ENCODE measurements at places on chromosomes 16 and 17. TPM values are rescaled to one million over a fixed set of nuclear protein-coding genes. Genes with fewer than 3 reads are reported as not detected.

TMEM235 gene
- total RNA-seq: not detected

GRCh38 chr17:50798424-50799288 is 31.3 kb upstream of the ANKRD40CL start:
- no peak for DNase-seq
- H3K27ac ChIP-seq: no peak overlapping the region
- no peaks in the 10 kb centered on the region for H3K36me3 ChIP-seq

FOXF1 gene
- 26.0 TPM for total RNA-seq

GRCh38 chr16:73326770-73327470 is 279.0 kb upstream of the ZFHX3 start:
- no peaks in the 10 kb centered on the region for H3K27me3 ChIP-seq
- no peaks in the 10 kb centered on the region for H3K36me3 ChIP-seq
- no peaks in the 10 kb centered on the region for H3K4me1 ChIP-seq
- no peak overlapping the region for H3K27ac ChIP-seq

FSCN2 gene
- total RNA-seq: 6.6 TPM

DNA sequence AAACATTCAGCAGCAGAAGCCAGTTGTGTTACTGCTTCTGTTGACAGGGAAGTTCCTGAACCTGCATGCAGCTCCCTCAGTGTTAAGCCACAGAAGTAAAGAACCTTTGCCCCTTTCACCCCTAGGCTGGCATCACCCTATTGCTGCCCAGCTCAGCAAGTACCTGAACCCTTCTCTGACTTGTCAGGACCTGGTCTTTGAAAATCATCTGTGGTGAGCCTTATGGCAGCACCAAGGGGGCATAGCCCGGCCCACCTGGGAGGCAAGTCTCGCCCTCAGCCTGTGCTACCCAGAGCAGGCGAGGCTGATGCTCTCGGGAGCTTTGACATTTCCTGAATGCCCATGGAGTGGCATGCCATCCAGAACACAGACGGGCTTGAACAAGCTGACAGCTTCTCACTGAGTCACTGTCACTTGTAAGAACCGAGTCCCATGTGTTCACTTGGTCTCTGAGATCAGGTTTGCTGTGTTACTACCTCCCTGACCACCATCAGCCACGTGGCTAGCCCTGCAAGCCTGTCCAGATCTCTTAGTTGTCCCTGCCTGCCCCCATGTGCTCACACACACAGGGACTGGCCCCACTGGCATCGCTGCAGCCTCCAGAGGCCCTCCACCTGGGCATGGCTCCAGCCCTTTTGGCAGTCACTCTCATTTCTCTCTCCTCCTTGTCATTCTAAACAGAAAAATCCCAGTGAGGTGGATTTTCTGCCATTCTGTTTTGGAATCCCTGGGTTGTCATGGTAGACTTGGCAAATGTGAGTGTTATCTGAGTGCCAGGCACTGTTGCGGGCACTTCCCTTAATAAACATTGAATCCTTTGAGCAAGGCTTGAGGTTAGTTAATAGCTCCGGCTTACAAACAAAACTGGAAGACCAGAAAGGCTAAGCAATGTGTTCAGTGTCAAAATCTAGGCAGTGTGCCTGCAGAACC is 2.9 kb upstream of the CARMIL2 start:
- DNase-seq: no peak
- no peak overlapping the region for H3K4me3 ChIP-seq
- H3K27me3 ChIP-seq: peaks cover 5% of the 10 kb centered on the region
- H3K27ac ChIP-seq: no peak overlapping the region
- H3K4me1 ChIP-seq: peaks cover 23% of the 10 kb centered on the region

DNA sequence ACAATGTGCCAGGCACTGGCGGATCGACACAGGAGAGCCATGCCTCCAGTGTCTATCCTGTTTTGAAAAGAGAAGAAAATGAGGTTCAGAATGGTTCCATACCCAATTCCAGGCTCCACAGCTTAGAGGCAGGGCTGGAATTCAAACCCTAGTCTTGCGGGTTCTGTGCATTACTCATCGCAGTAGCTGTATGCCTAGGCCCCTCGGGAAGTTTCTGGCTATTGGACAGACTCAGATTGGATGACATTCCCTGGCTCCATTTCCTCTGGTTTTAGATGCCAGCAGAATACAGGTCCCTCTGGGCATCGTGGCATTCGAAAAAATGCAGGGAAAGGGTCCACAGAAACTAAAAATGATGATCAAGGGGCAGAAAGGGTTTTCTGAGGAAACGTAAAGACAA is 184.7 kb downstream of the COPRS start:
- H3K27ac ChIP-seq: no peak overlapping the region
- H3K4me1 ChIP-seq: peaks cover 34% of the 10 kb centered on the region
- no peak overlapping the region for H3K4me3 ChIP-seq
- no peak for DNase-seq
- no peaks in the 10 kb centered on the region for H3K27me3 ChIP-seq
- H3K36me3 ChIP-seq: no peaks in the 10 kb centered on the region

- H3K36me3 ChIP-seq: no peaks in the 10 kb centered on the region
- H3K27me3 ChIP-seq: no peaks in the 10 kb centered on the region
- no peaks in the 10 kb centered on the region for H3K4me1 ChIP-seq
These were observed 144.7 kb upstream of the CRHR1 start for GRCh38 chr17:45639297-45639849.

KRTAP9-2 gene
- not detected for total RNA-seq

SLC16A13 gene
- 2.0 TPM for total RNA-seq

- H3K36me3 ChIP-seq: no peaks in the 10 kb centered on the region
- no peaks in the 10 kb centered on the region for H3K4me1 ChIP-seq
- H3K27ac ChIP-seq: no peak overlapping the region
- no peak for DNase-seq
These were observed 97.8 kb downstream of the TMEM100 start for GRCh38 chr17:55624772-55625433.

QPRT gene
- total RNA-seq: 13.8 TPM

- H3K36me3 ChIP-seq: no peaks in the 10 kb centered on the region
- H3K27ac ChIP-seq: no peak overlapping the region
These were observed 33.0 kb downstream of the NTN1 start for GRCh38 chr17:9054126-9054975.

CFAP97D1 gene
- not detected for total RNA-seq

DNA sequence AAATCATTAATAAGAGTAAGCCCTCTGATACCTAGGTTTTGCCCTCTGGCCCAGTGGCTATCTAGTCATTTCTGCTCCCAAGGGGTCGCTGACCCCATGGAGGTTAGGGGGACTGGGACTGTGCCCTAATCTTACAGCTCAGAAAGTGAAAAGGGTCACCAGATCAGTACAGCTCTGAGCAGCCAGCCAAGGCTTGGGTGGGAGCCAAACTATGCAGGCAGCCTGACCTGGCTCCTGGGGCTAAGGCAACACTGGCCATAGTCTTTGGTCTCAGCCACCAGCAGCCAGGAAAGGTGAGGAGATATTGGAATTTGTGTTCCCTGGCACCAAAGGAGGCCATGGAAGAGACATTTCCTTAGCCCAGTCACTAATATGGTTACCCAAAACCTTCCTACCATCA is 67.6 kb downstream of the ASIC2 start:
- DNase-seq: no peak
- H3K4me1 ChIP-seq: peaks cover 2% of the 10 kb centered on the region
- no peak overlapping the region for H3K4me3 ChIP-seq
- no peaks in the 10 kb centered on the region for H3K36me3 ChIP-seq
- H3K27ac ChIP-seq: no peak overlapping the region
- no peaks in the 10 kb centered on the region for H3K27me3 ChIP-seq

EFCAB5 gene
- total RNA-seq: not detected

DNA sequence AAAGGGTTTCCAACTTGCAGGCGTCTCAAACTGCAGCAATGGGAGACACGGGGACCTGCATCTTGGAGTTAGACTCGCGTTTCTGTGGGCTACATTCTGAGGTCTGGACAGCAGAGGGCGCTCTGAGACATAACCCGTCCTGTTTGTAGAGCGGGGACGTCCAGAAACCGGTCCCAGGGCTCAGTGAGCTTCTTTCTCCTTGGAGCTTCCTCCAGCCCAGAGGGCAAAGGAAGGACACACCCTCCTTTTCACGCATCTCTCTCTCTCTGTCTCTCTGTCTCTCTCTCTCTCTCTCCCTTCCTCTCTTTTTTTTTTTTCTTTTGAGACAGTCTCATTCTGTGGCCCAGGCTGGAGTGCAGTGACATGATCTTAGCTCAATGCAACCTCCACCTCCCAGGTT is 19.8 kb downstream of the COX4I1 start:
- H3K4me3 ChIP-seq: no peak overlapping the region
- H3K27me3 ChIP-seq: no peaks in the 10 kb centered on the region
- no peaks in the 10 kb centered on the region for H3K4me1 ChIP-seq

DNA sequence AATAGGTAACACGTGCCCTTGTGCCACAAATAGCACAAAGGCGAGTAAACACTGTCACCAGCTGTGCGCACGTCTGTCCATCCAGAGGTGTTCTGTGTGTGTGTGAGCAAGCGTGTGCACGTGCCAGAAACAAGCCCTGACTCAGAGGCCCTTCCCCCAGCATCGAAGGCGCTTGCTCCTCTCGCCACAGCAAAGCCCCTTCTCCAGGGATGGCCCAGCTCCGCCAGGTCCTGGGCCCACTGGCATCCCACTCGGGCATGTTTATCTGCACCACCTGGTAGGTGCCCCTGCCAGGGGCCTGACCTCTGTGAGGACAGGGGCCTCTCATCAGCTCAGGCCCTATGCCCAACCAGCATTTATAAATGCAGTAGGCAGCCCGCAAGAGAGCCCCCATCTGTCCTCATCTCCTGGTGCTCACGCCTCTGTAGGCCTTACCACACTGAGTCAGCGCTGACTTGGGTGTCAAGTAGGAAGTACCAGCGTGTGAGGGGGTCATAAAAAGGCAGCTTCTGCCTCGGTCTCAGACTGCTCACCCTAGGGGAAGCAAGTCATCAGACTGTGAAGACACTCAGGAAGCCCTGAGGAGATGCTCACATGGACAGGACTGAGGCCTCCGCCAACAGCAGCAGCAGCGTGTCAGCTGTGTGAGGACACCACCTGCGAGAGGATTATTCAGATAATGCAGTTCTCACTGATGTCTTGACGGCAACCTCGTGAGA is 10.8 kb downstream of the TMEM235 start:
- no peak overlapping the region for H3K27ac ChIP-seq
- no peaks in the 10 kb centered on the region for H3K4me1 ChIP-seq
- H3K4me3 ChIP-seq: no peak overlapping the region
- no peaks in the 10 kb centered on the region for H3K36me3 ChIP-seq
- H3K27me3 ChIP-seq: no peaks in the 10 kb centered on the region

- H3K36me3 ChIP-seq: no peaks in the 10 kb centered on the region
- no peak for DNase-seq
- peak within 1 kb of the TSS; percentile 45 for H3K4me3 ChIP-seq
- no peaks in the 10 kb centered on the region for H3K27me3 ChIP-seq
These were observed at the start of gene ATP2A3 for GRCh38 chr17:3964203-3965117. Gene ATP2A3, minus strand, starts transcription at chr17:3964437. Its CDS starts 146 bp downstream, at chr17:3964291.

GRCh38 chr16:7115898-7116297 is 216.7 kb upstream of the RBFOX1 start:
- H3K27ac ChIP-seq: no peak overlapping the region
- H3K36me3 ChIP-seq: no peaks in the 10 kb centered on the region
- H3K4me3 ChIP-seq: no peak overlapping the region
- DNase-seq: no peak
- H3K27me3 ChIP-seq: no peaks in the 10 kb centered on the region

DNA sequence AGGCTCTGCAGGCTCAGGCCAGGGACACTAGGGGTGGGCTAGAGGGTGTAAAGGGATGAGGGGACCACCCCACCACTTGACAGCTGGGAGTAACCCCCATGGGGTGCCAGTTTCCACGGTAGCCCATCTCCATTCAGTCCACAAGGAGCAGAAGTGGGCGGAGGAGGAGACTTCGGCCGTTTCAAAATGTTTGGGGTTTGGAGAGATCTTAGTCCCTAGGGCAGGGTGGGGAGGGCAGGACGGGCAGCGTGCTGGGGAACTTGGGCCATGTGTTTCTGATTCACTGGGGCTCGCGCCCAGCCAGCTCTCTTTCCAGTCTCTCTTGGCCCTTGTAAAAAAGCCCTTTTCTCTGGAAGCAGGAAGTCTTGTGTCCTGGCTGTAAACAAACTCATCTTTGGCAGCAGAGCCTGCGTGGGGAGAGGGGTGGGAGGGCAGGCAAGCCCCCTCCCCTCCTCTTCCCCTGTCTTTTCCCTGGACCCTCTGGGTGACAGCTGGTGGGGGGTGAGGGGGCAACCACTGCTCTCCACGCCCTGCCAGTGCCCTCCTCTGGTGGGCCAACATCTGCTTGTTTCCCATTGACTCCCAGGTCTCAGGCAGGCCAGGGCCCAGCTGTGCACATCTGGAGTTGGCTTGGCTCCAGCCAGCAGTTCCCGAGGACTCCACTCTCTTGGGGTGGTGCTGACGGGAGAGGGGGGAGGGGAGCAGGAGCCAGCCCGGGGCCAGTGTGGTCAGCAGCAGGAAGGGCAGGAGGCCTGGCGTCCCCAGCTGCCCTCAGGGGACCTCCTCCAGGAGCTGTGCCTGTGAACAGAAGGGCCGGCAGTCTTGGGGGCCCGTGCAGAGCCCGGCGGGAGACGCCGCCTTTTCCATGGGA is 8.1 kb downstream of the CYGB start:
- peak overlapping the region; percentile 96 for H3K27ac ChIP-seq
- H3K4me1 ChIP-seq: peaks cover 78% of the 10 kb centered on the region
- H3K4me3 ChIP-seq: peak overlapping the region; percentile 28
- H3K27me3 ChIP-seq: no peaks in the 10 kb centered on the region
- DNase-seq: peak; percentile 98
- no peaks in the 10 kb centered on the region for H3K36me3 ChIP-seq

TP53TG3D gene
- not detected for total RNA-seq

IKZF3 gene
- total RNA-seq: 5.9 TPM

Data from vagina (tissue), 2 donors.